ENCODE measurements at places on chromosomes 7 and 10.

DNA sequence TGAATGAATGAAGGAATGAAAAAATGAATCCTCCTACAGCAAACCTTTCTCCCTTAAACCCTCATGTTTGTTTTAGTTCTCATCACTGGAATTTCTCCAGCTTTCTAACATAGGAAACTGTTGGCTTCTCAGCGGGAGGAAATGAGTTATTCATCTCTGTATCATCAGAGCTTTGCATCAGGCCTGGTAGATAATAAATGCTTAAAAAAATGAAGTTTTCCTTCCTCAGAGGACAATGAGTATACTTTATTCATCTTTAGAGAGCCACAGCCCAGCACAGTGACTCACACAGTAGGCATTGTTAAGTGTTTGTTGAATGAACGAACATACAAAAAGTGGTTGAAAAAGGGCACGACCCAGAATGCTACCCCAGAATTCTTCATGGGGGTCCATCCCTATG, 62.6 kb downstream of the COL13A1 start:
- DNase-seq = no peak

- no peak for DNase-seq
These were observed 16.6 kb downstream of the TAS2R40 start for GRCh38 chr7:143238289-143238980.

DNA sequence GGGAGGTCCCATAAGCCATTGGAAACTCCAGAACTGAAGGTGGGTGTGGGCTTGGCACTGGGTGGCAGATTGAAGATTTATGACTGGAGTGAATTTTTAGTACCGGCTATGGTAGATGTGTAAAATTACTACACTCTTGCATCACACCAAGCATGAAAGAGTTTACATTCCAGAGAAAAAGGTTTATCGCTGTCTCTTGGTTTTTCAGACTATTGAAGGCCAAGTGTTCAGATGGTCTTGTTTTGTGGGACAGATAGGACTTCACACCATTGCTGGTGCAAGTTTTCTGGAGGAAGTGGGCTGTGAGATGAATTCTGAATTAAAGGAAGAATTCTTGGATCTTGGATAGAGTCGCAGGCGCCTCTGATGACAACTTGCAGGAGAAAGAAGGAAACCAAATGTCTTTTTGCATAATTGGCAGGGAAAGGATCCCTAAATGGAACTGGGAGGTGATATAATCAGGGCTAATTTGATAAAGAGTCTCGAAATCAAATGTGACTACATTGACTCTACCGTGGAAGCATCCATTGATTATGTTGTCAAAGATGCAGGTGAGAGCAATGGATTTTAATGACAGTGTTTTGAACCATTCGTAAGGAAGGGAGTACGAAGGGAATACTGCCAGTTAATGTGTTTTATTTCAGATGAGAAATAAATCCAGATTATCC, 14.2 kb upstream of the NMT2 start:
- no peak for DNase-seq

DNA sequence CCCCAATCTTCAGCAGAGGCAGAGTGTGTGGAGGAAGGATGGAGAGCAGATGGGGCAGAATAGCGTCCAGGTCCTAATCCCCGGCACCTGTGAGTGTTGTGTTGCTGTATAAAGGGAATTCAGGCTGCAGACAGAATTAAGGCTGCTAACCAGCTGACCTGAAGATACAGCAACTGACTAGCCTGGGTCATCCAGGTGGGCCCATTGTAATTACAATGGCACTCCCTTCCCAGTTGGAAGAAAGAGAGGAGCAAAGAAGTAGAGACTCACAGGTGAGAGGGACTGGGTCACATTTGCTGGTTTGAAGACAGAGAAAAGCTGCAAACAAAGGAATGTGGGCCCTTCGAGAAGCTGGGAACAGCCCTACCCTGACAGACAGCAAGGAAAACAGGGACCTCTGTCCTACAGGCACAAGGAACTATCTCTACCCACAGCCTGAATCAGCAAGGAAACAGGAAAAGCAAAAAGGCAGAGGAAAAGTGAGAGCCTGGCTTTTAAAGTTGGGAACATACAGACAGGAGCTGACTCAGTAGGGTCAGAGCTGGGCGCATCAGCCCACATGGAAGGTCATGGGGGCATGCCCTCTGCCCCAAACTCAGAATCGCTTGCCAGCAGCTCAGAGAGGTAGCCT, 11.6 kb upstream of the TMEM72 start:
- no peak for DNase-seq

- DNase-seq = no peak
These were observed 129.7 kb downstream of the TMEM178B start for GRCh38 chr7:141203586-141203985.

GRCh38 chr10:100873146-100873826, 39.5 kb upstream of the SLF2 start:
- DNase-seq = no peak
